Esophagus mucosa (tissue), 1 donor: ENCODE measurements at places on chromosomes 2 and 18. TPM values are rescaled to one million over a fixed set of nuclear protein-coding genes. Genes with fewer than 3 reads are reported as not detected.
A peak's percentile ranks its signal among the peaks of the same experiment; 100 is the strongest.

- ATAC-seq: no peak
Observed at GRCh38 chr2:105635564-105635963, 109.1 kb upstream of the NCK2 start.

Gene HSBP1L1
- 15.5 TPM for total RNA-seq

DNA sequence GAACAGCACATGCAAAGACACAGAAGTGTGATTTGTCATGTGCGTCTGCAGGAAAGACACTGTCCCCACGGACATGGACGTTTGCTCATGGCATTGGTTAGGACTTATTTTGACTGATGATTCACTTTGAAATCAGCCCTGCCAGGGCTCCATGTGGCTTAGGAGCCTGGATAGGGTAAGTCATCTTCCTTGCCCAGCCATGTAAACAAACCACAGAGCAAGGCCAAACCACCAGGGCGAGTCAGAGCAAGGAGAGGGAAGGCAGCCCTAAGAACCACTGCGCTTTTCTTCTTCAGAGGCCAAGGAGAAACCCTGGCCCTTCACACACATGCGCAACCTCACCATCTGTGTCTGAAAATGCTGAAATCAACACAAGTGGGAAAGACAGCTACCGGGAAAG, 88.8 kb downstream of the GFPT1 start:
- peak; percentile 89 for ATAC-seq

GRCh38 chr2:99698896-99699295, 209.1 kb upstream of the REV1 start:
- ATAC-seq: peak; percentile 33
